ENCODE measurements at places on chromosomes 6 and 20. TPM values are rescaled to one million over a fixed set of nuclear protein-coding genes. Genes with fewer than 3 reads are reported as not detected.
A peak's percentile ranks its signal among the peaks of the same experiment; 100 is the strongest.

The CLVS2 gene
- not detected for total RNA-seq

GRCh38 chr6:142857796-142858555 is 87.0 kb downstream of the HIVEP2 start:
- DNase-seq = no peak
- no peaks in the 10 kb centered on the region for H3K27me3 ChIP-seq
- no peak overlapping the region for H3K27ac ChIP-seq
- H3K4me1 ChIP-seq = peaks cover 22% of the 10 kb centered on the region

The SLC22A3 gene
- 1.4 TPM for total RNA-seq

DNA sequence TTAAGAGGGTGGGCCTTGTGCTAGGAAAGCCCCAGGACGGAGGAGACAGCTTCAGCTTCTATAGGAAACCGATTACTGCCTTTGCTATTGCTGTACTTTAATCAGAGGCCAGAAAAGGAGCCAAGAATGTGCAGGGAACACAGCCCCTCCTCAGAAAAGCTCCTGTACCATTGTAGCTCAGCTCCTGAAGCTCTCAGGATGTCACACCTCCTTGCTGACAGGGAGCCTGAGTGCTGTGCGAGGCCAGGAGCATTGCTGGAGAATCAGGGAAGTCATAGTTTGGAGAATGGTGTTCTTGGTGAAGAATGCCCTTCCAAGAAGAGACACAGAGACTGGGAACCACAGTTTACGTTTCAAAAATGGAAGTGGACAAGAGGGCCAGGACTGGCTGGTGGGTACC is 46.8 kb downstream of the LYRM2 start:
- H3K4me1 ChIP-seq = no peaks in the 10 kb centered on the region
- H3K4me3 ChIP-seq = no peak overlapping the region
- H3K36me3 ChIP-seq = no peaks in the 10 kb centered on the region

GRCh38 chr20:63563225-63563935 is 9.4 kb downstream of the FNDC11 start:
- H3K36me3 ChIP-seq = peaks cover 4% of the 10 kb centered on the region
- no peaks in the 10 kb centered on the region for H3K4me1 ChIP-seq
- no peak overlapping the region for H3K27ac ChIP-seq
- H3K27me3 ChIP-seq = no peaks in the 10 kb centered on the region
- no peak for DNase-seq

DNA sequence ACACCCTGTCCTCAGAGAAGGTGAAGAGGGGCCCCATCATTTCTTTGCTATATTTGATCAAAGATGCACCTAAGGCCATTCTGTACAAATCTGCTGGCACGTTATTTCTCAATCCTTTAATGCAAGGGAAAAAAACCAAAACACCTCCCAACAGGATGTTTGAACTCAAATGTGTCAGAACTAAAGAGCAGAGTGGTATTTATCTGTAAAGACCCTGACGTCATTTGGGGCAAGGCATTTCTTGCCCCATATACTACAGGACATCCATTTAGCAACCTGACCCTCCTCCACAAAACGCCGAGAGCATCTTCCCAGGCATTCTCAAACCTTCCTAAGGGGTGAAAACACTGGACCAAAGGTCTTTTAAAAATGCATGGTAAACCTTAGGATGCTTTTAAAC is 50.8 kb downstream of the ZMYND8 start:
- H3K4me1 ChIP-seq = peaks cover 40% of the 10 kb centered on the region
- H3K36me3 ChIP-seq = peaks cover 15% of the 10 kb centered on the region
- no peak overlapping the region for H3K4me3 ChIP-seq
- no peak overlapping the region for H3K27ac ChIP-seq
- H3K27me3 ChIP-seq = no peaks in the 10 kb centered on the region

The PPIL6 gene
- total RNA-seq = 2.5 TPM

The UNC93A gene
- total RNA-seq = not detected

The YWHAB gene
- total RNA-seq = 201 TPM

DNA sequence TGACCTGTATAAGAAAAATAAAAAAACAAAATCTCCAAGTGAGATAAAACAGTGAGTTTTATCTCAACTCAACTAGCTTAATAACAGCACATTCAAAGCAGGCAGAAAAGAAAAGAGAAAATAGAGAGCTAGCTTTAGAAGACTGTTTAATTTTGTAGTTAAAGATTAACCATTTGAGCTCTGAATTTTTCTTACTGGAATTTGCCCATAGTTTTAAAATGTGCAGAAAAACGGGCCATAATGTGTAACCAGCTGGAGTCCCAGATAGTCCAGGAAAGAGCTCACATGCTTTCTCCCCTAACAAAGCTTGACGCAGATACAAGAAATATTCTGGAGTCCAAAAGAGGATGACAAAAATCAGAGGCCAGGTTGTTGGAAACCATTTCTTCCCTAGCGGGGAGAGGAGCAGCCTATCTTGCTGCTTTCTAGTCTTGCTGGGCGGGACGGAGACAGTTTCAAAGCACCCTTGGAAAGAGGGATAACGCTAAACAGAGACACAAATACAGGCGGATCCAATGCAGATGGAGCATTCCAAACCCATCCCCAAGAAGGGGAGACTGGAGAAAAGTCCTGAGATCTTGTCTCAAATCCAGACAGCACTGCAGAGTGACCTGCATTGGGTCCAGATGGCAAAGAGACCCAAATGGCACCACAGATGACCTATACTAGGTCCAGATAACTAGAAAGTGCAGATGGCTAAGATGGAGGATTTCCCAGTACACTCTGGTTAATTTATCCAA is 16.1 kb downstream of the TTK start:
- no peak overlapping the region for H3K27ac ChIP-seq
- peaks cover 10% of the 10 kb centered on the region for H3K4me1 ChIP-seq
- no peak overlapping the region for H3K4me3 ChIP-seq
- no peak for DNase-seq
- no peaks in the 10 kb centered on the region for H3K36me3 ChIP-seq
- H3K27me3 ChIP-seq = no peaks in the 10 kb centered on the region

DNA sequence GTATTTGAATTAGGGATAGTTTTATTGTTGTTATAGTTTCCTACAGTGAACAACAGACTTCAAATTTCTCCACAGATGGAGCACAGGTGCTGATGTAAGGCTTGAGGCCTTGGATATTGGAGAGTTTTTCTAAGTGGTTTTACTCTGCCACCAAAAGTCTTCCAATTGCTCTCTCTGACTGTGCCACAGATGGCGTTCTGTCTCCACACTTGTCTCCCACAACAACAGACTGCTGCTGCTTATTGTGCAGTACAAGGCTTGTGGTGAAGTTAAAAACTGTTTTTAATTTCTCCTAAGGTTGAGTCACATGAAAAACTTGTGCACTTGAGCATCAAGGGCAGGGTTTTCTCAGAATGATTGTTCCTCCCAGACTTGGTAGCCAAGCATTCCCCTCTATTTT is 460.9 kb upstream of the KHDRBS2 start:
- no peak overlapping the region for H3K27ac ChIP-seq
- no peaks in the 10 kb centered on the region for H3K36me3 ChIP-seq
- no peaks in the 10 kb centered on the region for H3K4me1 ChIP-seq
- H3K4me3 ChIP-seq = no peak overlapping the region
- peaks cover 1% of the 10 kb centered on the region for H3K27me3 ChIP-seq
- DNase-seq = no peak

DNA sequence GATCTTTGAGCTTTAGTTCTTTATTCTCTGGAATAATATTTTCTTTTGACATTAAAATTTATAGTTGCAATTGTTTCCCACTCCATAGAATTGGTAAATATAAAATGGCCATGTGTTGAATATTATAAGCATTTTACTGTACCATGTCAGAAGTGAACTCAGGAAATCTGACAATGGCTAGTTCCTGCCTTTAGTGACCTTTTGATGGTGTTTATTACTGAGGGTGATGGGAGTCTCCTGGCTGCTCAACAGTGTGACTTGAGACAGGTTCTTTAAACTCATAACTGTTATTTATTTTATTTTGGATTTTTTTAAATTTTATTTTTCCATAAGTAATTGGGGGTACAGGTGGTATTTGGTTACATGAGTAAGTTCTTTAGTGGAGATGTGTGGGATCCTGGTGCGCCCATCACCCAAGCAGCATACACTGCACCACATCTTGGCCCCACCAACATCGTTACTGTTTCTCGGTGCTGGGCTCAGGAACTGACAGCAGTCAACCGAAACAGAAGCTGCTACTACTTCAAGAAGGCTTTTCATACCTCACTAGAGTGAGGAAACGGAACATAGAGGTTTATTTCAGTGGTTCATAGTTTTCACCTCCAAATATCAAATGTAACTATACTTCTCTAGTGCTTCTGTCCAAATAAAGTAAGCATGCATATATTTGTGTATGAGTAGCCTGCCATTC is 90.4 kb downstream of the PLEKHG1 start:
- no peaks in the 10 kb centered on the region for H3K27me3 ChIP-seq
- no peak for DNase-seq
- no peak overlapping the region for H3K27ac ChIP-seq
- no peak overlapping the region for H3K4me3 ChIP-seq

GRCh38 chr20:3382836-3383235 is 24.6 kb downstream of the DNAAF9 start:
- H3K4me1 ChIP-seq = peaks cover 14% of the 10 kb centered on the region
- no peak overlapping the region for H3K4me3 ChIP-seq
- no peak for DNase-seq
- H3K27me3 ChIP-seq = no peaks in the 10 kb centered on the region
- no peak overlapping the region for H3K27ac ChIP-seq
- peaks cover 8% of the 10 kb centered on the region for H3K36me3 ChIP-seq

DNA sequence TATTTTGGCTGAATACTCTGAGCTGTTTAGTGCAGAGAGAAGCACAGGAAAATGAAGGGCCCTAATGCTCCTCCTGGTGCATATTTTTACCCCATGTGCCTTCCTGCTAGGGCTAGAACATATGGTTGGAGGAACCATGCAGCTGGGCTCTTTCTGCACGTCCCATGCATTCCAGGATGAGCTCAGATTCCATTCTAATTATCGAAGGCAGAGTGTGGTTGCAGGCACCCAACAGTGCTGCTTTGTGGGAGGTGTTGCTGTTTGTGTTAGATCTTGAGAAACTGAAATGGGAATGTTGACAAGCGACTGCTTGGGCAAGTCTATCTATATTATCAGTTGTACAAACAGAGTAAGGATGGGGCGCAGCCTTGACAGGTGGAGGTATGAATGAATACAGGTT is 419.5 kb downstream of the DHX35 start:
- no peak for DNase-seq
- no peak overlapping the region for H3K4me3 ChIP-seq
- no peak overlapping the region for H3K27ac ChIP-seq
- H3K36me3 ChIP-seq = no peaks in the 10 kb centered on the region
- no peaks in the 10 kb centered on the region for H3K4me1 ChIP-seq
- H3K27me3 ChIP-seq = peaks cover 16% of the 10 kb centered on the region

DNA sequence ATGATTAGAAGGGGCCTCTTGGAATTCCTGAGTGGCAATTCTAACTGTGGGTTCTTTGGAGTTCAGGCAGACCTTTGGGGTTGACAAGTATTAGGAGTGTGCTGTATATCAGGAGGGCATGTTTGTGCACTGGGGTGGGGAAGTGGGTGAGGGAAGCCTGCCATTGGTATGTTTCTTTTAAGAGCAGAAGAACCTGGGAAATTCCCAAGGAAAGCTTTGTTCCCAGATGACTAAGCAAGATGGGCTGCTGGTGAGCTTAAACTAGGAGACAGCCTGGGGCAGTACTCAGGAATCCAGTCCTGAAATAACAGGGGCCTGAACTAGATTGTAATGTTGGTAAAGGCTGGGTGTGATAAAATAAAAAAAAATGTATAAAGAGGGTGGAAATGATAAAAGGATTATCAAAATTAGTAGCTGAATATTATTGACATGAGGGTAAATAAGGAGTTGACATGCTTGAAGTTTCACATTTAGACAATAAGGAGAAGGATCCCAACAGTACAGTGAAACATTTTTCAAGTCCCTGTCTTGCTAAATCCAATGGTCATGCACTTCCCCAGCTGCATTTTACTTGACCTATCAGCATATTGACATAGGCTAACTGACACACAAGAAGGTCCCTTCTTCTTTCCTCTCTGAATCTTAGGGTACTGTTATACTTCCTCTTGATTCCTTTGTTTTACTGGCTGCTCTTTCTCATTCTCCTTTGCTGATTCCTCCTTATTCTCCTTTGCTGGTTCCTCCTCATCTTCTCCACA is 18.4 kb upstream of the IFNGR1 start:
- no peaks in the 10 kb centered on the region for H3K36me3 ChIP-seq
- no peak for DNase-seq
- peak overlapping the region; percentile 8 for H3K4me3 ChIP-seq
- H3K27me3 ChIP-seq = no peaks in the 10 kb centered on the region
- peak overlapping the region; percentile 97 for H3K27ac ChIP-seq

DNA sequence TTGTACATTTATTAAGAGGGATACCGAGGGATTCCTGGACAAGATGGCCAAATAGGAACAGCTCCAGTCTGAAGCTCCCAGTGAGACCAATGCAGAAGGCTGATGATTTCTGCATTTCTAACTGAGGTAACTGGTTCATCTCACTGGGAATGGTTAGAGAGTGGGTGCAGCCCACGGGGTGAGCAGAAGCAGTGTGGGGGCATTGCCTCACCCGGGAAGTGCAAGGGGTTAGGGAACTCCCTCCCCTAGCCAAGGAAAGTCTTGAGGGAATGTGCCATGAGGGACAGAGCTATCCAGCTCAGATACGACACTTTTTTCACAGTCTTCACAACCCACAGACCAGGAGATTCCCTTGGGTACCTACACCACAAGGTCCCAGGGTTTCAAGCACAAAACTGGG is 10.7 kb upstream of the TAAR2 start:
- H3K4me3 ChIP-seq = no peak overlapping the region
- DNase-seq = no peak
- no peaks in the 10 kb centered on the region for H3K4me1 ChIP-seq
- H3K27ac ChIP-seq = no peak overlapping the region
- H3K27me3 ChIP-seq = peaks cover 39% of the 10 kb centered on the region

DNA sequence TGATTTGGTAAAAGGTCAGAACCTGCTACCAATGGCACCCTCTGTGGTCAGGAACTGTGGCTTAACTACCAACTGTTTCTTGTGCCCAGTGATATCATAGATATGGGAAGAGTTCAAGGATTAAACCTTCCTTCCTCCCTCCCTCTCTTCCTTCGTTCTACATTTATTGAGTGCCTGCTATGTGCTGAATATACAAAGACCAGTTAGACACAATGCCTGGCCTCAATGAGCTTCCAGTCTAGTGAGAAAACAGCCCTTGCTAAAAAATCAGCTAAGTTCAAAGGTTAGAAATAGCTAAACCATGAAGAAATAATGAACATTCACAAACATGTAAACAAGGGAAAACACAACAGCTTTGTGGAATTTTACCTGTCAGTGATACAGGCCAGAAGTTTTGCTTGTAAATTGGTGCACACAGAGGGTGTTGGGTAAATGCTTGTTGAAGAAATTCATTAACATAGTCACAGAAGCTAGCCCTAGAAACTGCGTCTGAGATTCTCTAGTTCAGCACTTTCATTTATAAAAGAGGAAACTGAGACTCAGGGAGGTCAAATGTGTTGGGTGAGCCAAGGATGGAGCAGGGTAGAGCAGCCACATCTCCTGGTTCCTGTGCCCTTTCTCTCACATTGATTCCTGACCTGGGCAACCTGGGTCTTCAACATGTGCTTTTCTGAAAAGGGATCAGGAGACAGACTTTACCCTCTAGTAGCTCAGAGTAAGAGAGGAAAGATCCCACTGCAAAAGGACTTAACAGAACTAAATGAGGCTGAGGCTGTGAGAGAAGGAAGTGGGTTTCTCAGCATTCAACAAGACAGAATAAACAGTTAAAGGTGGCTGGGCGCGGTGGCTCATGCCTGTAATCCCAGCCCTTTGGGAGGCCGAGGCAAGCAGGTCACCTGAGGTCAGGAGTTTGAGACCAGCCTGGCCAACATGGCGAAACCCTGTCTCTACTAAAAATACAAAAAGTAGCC is 14.4 kb upstream of the FOXO3 start:
- no peak overlapping the region for H3K4me3 ChIP-seq
- no peaks in the 10 kb centered on the region for H3K27me3 ChIP-seq
- no peak for DNase-seq
- H3K27ac ChIP-seq = no peak overlapping the region
- H3K36me3 ChIP-seq = no peaks in the 10 kb centered on the region
- H3K4me1 ChIP-seq = peaks cover 3% of the 10 kb centered on the region

Measured in chondrocyte (in vitro differentiated cells).